ENCODE measurements at places on chromosomes 16 and 17.

DNA sequence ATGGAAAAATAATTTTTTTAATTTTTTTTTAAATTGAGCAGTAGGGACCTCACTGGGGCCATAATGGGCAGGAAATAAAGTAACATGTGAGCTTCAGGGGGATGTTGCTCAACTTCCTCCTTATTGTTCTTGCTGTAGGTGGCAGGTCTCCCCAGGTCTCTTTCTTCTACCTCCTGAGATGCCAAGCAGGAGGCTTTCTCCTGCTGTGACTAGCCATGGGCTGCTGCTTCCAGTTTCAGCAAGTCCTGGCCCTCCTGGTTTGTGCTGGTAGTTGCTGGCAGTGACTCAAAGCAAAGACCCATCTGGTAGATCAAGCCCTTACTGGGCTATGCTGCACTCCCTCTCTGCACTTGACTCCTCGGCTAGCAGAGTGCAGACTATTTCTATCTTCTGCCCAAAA lies 2.3 kb downstream of the DPEP2NB start:
- no peak for DNase-seq

DNA sequence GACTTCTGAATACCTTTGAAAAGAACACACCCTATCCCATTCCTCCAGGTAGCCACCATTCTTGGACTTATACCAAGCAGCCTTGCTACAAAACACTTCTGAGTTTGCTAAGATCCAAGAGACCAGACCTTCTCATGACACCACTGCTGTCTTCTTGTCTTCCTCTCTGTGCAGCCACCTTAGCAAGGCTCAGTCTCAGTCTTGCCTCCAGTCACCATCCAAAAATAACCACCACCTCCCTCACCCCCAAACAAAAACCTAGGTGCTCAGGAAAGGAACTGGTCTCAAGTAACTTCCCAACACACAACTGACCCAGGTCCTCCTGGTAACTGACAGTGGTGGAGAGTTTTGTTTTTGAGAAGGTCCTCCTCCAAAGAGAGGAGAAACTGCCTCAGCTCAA lies 90.9 kb upstream of the CORO6 start:
- DNase-seq = no peak

GRCh38 chr17:33263396-33263795 lies 29.7 kb downstream of the ASIC2 start:
- DNase-seq = no peak

DNA sequence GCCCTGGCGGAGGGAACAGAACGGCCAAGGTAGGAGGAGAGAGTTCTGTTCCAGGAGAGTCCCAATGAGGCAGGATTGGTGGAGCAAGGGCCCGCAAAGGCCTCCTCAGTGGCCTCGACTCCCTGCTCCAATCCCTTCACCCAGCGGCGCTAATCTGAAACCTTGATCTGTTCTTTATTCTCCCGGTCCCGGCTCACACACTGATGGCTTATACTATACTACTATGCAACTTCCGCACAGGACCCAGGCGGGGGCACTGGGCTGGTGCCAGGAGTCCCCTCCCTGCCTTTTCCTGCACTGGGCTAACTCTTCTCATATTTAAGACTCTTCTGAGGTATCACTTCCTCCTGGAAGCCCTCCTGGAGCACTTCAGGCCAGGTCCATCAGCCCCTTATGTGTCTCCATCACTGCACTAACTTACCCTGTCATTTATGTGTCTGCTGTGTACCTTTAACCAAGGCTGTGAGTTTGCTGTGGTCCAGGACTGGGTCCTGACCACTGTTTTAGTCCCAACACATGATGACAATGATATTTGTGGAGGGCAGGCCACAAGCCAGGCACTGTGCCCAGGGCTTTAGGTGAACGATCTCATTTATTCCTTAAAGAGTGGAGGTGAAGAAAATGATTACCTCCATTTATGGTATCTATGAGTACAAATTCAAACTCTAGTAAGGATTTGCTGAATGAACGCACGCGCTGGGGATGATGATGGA lies 6.8 kb downstream of the CCDC102A start:
- DNase-seq = no peak

- DNase-seq = no peak
Measured at GRCh38 chr16:53912155-53912554, 208.2 kb downstream of the FTO start.

- no peak for DNase-seq
Measured at GRCh38 chr17:2028234-2028614, 1.7 kb upstream of the DPH1 start.

GRCh38 chr17:81482673-81483072 lies 29.9 kb downstream of the ACTG1 start:
- DNase-seq = no peak

GRCh38 chr17:19248928-19249574 lies 11.9 kb downstream of the EPN2 start:
- no peak for DNase-seq

DNA sequence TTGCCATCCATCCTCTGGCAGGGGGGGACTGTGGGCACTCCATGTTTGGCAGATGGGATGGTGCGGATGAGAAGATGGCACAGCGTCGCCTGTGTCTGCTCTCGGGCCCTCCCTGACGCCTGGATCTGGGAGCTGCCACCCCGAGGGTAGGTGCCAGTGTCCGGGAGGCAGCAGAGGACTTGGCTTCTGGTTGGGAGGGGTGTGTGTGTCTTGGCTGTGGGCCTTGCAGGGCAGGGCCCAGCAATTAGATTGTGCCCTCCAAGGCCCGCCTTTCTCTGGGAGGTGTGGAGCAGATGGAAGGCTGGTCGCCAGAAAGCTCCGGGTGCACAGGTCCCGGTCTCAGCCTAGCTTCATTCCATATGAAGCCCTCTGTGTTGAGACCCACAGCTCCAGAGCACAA lies 1.4 kb downstream of the RAP1GAP2 start:
- no peak for DNase-seq

- DNase-seq = no peak
Measured at GRCh38 chr17:17845046-17845775, 8.4 kb upstream of the SREBF1 start.

GRCh38 chr17:42363767-42364585 lies 24.3 kb downstream of the STAT3 start:
- DNase-seq = no peak

GRCh38 chr16:79329166-79329521 lies 271.4 kb downstream of the MAF start:
- DNase-seq = no peak

DNA sequence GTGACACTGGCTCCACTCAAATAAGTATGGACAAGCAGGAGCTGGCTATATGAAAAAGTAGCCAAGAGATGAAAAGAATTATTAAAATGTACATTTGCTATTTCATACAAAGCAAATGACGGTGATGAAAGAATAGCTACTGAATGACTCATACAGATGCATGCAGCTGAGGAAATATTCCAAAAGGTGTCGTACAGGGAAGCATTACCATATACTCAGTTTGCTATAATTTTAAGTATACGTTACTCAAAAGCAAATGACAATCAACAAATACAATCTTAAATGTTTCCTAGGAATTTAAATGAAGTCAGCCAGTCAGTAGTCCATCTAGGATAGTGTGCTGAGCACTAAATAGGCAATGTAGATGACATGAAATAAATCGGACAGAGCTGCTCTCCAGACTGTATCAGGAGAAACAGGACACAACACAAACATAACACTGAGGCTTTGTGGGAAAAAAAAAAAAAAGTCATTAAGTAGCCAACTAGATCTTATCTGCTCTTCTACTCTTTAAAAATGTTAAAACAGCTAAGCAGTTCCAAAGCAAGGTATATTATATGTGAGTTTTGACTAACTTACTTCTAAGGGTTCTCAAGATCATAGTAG lies 65.0 kb downstream of the NCOR1 start:
- DNase-seq = no peak

DNA sequence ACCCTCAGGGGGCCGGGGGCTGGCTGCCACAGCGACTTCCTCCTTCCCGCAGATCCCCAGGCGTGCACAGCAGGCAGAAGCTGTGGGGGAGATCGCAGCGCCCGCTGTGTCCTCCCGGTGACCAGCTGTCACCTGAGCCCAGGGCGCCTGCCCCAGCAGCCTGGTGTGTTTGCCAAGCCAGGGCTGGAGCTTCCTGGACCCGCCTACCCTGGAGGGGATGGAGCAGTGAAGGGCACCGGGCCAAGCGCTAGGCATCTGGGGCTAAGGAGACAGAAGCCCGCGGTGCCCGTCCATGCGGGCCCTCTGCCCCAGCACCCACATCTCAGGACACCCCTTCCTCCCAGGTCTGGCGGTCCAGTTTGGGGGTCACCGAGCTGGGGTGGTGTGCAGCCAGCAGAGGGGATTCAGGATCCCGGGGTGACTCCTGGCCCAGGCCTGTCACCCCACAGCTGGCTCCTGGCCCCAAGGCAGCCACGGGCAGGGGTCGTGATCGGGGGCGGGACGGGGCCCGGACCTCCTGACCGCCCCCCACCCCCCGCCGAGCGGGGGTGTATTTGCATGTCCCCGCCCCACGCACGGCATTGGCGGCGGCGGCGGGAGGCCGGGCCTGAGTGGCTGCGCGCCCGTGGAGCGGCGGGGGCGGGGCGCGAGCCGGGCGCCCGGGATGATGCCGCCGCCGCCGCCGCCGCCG lies at the start of gene RAB26:
Gene RAB26, plus strand, starts transcription at position 645 of the 691 bp plus-strand sequence. CDS start 159 bp downstream, outside the sequence.
- DNase-seq = no peak

DNA sequence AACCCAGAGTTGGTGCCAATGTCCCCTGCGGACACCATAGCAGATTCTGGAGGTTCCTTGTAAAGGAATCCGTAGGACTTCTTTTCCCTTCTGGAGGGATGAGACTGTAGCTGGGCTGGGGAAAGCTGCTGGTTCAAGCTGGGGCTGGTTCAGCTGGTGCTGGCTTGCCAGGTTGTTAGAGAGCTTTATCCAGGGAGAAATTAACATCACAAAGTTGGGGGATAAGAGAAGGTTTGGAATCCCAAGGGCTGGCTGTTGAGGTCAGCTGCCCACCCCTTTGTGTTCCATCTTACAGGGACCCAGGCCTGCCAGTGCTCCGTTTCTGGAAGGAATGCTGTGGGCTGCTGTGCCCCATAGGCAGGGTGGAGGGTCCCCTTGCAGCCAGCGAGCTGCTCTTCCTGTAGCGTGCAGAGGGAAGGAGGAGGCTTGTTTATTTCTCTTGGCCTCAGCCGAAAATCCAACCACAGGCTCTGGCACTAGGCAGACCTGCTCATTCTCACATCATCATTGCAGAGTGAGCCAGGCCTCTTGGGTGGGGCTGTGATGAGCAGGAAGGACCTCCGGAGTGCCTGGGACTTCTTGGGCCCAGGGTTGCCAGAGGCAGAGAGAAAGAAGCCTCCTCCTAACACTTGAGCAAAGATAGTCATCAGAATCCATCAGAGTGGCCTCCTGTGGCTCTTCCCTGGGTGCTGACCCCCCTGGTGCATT lies 251.1 kb downstream of the SEC14L1 start:
- DNase-seq = no peak

DNA sequence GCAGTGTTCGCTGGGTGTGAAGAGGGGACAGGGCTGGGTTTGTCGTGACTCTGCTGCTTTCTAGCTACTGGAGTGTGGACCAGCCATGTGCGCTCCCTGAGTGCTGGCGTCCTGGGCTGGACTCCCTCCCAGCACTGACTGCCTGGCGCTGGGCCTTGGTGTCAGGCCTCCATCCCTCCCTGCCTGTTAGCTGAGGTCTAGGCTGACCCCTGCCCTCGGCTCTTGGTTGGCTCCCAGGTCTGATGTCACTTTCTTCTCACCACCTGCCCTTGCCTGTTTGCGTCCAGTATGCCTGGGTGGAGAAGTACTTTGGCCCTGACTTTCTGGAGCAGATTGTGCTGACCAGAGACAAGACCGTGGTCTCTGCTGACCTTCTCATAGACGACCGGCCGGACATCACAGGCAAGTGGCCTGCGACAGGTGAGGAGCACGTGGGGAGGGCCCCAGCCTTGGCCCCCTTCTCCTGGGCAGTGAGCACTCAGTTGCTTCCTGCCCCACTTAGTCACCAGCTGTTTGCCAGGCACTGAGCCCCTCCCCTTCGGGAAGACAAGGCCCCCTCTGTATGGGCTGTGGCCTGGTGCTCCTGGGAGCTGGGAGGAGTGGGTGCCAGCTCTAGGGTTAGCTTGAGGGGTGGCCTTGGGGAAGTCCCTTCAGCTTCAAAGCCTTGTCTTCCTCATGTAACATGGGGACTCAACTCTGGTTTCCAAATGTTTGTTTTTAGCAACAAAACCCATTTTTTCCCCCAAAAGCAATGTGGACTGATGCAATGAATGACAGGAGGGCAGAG lies 41.5 kb downstream of the NT5M start:
- DNase-seq = no peak

GRCh38 chr17:77470800-77471733 lies 330.3 kb downstream of the SEC14L1 start:
- no peak for DNase-seq

DNA sequence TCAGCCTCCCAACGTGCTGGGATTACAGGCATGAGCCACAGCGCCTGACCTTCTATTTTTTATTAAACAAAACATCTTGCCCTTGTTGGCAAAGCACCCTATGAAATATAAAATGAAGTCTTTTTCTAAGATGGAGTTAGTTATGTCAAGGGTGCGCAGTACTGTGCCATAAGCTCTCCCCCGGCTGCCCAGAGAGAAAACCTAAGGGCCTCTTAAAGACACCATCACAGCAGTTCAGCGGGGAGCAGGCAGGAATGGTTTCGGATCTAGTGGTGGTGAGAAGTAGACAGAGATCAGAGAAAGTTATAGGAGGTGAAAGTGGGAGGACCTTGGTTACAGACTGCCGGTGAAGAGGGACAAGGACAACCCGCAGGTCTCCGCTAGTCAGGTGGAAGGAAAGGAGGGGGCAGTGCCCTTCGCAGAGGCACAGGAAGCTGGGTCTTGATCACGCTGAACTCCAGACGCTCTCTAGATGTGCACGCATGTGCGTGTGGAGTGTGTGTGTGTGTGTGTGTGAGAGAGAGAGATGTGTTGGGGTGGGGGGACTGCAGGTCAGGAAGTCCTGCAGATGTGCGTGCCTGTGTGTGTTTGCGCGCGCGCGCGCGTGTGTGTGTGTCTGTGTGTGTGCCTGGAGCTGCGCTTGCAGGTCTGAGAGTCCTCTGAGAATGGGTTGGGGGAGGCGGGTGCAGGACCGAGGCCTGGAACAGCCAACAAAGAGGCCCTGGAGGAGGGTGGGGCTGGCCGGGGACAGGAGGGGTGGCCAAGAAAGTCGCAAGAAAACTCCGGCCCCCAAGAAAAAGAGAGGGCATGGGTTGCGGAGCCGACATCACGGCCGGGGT lies 748 bp upstream of the CMTM3 start:
- DNase-seq = peak; percentile 68

DNA sequence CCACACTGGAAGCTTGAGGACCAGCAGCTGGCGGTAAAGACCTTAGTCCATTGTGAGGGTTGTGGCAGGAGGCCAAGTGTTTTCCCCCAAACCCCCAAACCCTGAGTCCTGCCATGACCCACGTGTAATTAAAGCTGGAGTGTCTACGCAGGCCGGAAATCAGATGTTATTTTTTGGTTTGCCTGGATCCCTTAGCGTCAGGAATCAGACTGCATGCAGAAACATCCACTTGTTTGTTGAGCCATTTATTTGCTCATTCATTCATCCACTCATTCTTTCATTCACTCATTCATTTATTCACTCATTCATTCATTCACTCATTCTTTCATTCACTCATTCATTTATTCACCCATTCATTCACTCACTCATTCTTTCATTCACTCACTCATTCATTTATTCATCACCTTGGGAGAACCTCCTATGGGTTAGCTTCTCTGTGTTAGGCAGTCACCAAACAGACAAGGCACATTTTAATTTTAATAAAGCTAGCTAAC lies 313.1 kb downstream of the MAF start:
- DNase-seq = no peak
